Stimulated activated CD8-positive, alpha-beta memory T cell treated with anti-CD3 and anti-CD28 coated beads, Interleukin-4, amount 100 ng/mL, for 1 hour (primary cell): ENCODE measurements at places on chromosomes 7 and 10.

DNA sequence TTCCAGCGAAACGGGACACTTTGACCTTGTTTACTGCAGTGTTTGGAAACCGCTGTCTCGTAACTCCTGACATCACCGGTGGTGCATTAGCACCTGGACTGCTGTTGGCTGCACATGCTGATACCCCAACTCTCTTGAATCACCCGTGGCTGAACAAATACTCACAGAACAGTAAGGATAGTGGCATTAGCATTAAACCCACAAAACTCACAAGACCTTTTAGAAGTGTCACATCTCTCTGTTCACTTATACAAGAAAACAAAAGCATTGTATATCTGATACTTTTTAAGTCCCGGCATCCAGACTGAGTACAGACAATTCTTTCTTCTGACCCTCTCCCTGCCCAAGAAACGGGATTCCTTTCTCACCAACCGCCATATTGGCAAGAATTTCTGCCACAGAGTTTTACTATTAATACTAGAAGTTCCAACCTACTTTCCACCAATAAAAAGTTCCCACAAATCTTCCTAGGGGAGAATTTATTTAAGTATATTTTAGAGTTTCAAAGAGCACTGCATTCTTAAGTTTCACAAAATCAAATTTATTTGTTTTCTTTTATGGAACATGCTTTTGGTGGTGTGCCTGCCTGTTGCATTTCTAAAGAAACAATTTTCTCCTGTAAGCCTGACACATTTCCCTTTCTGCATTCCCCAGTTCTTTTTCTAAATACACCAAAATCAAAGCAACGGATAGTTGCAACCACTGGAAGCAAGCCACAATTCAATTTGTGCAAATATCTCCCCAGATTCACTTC lies 208.4 kb upstream of the KLF14 start:
- no peak for DNase-seq

- no peak for DNase-seq
Measured at GRCh38 chr7:75762350-75762917, 9.6 kb downstream of the CCL26 start.

DNA sequence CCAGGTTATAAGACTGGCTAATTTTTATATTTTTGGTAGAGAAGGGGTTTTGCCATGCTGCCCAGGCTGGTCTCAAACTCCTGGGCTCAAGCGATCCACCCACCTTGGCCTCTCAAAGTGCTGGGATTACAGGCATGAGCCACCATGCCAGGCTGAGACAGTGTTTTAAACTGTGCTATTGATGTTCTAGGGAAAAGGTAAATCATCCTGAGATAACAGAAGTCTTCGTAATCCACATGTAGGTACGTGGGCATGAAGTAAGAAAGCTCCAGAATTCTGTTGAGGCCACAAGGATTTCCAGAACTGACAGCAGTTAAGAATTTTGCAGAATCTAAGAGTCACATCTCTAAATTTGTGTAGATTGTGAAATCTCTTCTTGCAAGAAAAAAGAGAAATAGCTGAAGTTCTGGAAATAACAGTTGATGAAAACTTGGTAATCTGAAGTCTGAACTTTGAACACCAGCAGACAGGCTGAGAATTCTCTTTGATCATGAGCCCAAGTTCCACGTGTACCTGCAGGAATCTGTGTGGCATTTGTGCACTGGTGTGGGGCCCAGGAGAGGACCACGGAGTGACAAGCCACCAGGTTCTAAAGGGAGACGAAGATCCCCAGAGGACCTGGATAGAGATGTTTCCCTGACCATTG lies 24.6 kb downstream of the C7orf33 start:
- DNase-seq = no peak

DNA sequence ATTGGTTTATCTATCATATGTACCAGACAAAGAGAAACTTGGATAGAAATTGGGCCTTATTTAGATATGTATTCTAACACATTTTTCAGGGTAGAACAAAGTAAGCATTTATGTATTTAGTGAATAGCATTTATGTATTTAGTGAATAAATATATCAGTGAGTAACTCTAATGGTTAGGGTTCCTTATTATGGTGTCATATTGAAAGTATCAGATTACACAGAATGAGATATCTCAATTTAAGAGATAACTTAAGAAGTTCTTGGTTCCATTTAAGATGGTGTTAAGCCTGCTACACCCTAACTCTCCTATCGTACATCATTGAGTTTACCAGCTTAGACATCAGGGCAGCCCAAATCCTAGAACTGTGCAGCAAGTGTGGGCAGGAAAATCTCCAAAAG lies 35.9 kb upstream of the DMTF1 start:
- DNase-seq = no peak

- DNase-seq = no peak
Measured at GRCh38 chr7:98771519-98771918, 98.3 kb downstream of the TMEM130 start.

GRCh38 chr7:104149822-104150221 lies 58.0 kb downstream of the ORC5 start:
- DNase-seq = no peak

GRCh38 chr10:63164166-63164623 lies 31.1 kb downstream of the NRBF2 start:
- DNase-seq = no peak

DNA sequence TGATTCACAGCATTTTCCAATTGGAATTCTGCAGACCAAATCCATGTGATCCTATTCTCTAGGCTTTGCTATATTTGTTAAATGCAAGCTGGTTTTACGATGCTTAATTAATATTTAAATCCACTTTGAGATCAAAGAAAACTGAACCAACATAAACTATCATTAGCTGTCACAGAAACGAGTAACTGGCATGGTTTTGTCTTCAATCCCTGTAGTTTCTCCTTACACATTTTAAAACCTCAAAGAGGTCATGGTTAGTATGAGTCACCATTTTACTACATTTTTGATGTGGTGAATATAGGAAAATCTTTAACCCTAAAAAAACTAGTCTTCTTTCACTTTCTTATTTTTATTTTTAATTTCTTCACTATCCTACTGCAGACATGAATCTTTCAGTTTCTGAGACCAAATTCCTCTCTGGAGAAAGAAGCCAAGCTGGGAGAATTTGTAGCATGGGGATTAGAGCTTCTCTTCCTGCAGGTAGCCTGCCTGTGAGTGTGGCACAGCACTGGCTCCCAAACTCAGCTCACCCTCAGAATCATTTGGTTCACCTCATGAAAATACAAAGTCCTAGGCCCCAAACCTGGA lies 8.7 kb upstream of the LIPM start:
- no peak for DNase-seq

DNA sequence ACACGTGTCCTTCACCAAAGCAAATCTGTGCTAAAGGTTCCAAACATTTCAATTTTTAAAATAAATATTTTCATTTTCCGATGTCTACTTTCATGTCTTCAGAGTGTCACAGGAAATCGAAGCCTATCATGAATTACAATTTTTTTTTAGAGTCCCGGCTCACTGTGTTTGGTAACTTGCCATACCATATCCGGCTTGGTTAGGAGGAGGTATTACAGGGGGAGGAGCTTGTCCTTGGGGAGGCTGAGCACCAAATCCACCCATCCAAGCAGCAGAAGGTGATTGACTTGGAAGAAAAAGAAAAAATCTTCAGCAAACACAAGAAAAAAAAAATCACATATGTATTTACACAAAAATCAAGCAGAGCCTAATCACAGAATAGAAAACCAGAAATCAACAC lies 21.3 kb downstream of the TIAL1 start:
- DNase-seq = no peak

GRCh38 chr7:40541336-40541735 lies 406.5 kb downstream of the SUGCT start:
- DNase-seq = no peak

GRCh38 chr7:924541-925231 lies 29.8 kb downstream of the ADAP1 start:
- DNase-seq = no peak

DNA sequence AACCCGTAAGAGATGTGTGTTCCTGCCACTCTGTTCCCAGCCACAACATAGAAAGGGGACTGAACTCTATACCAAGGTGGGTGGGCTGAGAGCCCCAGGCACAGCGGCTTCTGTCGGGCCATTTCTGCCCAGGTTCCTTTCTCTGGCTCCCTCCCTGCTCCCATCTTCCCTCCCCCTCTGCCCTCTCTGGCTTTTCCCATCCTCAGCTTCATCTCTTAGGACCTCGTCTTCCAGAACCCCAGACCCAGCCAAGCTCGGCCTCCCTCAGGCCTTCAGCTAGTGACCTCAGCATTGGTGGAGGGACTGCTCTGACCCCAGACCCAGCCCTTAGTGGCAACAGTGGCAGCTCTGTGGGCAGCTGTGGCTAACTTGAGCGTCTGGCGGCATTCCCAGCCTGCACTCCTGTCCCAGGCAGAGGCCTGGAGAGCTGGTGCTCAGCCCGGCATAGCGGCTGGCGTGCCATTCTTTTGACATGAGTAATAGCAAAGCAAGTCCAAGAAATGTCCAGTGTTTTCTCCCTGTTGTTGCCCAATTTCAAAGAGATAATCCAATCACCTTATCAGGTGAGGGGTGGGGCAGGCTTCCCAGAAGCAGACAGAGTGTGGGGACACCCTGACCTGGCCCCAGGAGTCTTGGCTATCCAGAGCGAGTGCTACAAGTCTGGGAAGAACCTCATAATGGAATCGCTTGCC lies 15.9 kb downstream of the PTPRE start:
- DNase-seq = no peak

DNA sequence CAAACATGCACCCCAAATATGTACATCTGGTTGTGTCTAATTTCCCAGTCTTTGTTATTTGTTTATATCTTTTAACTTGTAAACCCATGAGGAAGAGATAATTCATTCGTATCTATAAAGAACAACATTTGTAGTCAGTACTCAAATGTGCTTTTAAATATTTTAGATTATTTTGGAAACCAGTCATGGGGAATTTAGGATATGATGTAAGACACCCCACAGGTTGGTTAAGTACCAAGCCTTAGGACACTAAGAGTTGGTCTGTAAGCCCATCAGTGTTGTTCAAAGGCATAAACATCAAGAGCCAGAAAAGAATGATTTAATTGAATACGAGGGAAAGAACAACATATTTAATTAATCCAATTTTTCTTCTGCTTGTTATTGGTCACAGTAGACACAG lies 421.1 kb upstream of the SEMA3C start:
- DNase-seq = no peak

DNA sequence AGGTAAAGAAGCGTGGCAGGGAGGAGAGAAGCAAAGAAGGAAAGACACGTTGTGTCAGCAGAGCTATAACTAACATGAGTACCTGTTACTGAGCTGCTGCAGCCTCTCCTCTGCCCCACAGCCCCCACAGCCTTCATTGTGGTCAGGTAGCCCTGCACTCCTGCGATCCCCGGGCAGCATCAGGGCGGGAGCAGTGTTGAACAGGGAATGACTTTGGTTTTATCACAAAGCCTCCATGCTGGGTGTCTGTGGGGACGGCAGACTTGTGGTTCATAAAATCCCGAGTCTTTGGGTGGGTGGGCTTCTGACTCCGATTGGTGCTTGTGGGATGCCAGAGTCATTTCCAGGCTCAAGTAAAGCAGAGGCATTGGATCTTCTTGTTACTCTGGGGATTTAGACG lies 14.8 kb upstream of the PRKAG2 start:
- no peak for DNase-seq

GRCh38 chr7:40680657-40681056 lies 545.9 kb downstream of the SUGCT start:
- DNase-seq = no peak

- no peak for DNase-seq
Measured at GRCh38 chr7:105794741-105795729, 81.4 kb downstream of the ATXN7L1 start.

DNA sequence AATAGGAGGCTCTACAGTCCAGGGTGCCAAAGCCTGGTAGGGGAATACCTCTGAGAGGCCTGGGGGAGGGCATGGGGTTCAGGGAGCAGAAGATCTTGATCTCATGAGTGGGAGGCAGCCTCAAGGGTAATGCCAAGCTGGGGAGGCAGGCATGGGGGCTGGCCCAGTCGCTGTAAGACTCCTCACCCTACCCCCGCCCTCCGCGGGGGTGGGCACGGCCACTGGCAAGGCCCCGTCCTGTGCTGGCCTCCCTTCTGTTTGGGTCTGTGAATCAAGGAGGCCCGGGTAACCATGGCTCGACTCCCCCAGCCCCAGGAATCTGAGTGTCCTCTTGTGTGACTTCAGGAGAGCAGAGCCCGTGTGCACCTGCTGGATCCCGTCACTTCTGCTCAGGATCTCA lies 473.9 kb downstream of the PLXNA4 start:
- DNase-seq = no peak

DNA sequence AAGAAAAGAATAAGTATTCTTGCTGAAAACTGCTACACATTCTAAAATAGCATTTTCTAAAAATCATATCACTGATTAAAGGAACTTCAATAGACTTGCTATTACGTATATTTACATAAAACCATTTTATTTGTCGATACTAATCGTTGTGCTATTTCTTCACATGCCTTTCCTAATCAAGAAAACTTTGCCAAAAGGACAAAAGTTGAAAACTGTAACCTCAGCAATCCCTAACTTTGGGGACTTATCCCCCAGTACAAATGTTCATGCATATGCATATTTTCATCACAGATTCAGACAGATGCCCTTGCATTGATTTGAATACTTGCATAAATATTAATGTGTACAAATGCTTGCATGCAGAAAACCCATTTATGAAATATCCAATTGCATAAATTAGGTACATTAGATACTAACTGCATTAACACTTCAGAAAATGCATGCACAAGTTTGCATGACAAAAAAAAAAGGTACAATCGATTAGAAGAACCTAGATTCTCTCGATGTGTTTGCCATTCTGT lies 35.6 kb upstream of the NEBL start:
- no peak for DNase-seq

DNA sequence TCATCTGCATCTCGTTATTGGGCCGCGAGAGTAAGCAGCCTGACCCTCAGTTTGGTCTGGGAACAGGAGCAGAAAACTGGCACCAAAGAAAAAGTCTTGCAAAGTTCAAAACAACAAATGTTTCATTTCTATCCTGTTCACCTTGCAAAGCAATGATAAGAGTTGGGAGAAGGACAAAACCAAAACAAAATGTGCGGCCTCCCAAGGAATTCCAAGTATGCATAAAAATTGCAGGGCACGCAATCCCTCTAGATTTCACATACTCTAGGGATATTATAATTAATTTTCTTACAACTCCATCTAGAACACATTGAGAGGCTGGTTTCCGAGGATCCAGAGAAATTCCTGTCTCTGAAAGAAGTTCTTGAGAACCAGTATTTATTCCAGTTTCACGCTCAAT lies 20.1 kb downstream of the CHUK start:
- DNase-seq = no peak

- no peak for DNase-seq
Measured at GRCh38 chr10:24209432-24209771, 464 bp downstream of the KIAA1217 start.

GRCh38 chr7:102253973-102254370 lies 32.7 kb upstream of the SH2B2 start:
- DNase-seq = no peak

DNA sequence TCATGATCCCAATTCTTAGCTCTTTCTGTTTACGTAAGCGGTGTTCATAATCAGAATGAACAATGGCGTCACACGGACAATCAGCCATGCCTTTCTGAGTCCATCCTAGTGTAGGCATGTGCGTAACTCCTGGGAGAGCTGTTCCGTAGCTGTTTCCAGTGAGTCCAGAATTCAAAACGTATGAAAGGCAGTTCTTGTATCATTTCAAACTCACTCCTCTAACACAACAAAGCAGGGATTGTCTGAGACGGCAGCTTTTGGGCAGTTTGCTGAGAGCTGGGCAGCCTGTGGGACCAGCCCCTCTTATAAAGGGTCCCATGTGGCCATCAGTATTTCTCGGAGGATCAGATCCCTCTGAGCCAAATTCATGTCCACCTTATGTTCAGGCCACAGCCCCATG lies 43.4 kb downstream of the PSPH start:
- DNase-seq = no peak
